ENCODE measurements at places on chromosomes 2 and 18. TPM values are rescaled to one million over a fixed set of nuclear protein-coding genes. Genes with fewer than 3 reads are reported as not detected.

- no peaks in the 10 kb centered on the region for H3K36me3 ChIP-seq
- no peaks in the 10 kb centered on the region for H3K27me3 ChIP-seq
- H3K27ac ChIP-seq: peak overlapping the region; percentile 64
Measured at GRCh38 chr2:200757399-200757798, 54.3 kb upstream of the BZW1 start.

DNA sequence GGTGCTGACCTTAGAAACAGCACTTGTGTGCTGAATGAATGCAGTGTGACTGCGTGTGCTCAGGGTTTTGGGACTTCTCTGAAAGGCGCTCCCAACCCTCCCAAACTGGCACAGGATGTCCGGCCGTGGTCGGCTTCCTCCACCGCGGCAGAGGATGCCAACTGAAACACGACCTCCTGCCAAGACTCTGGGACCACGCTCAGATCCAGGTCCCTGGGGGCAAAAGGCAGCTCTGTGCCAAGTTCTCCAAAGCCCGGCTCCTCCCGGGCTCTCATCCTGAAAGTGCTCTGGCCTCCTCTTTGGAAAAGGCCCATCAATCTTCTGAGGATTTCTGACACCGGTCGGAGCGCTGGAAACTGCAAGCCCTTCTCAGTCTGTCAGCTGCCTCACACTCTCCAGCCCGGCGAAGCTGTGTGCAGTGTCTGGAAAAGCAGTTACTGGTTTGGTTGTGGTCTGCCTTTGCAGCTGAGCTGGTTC is 32.3 kb upstream of the ZBTB7C start:
- DNase-seq: no peak
- peaks cover 3% of the 10 kb centered on the region for H3K27me3 ChIP-seq
- no peaks in the 10 kb centered on the region for H3K36me3 ChIP-seq
- H3K4me3 ChIP-seq: no peak overlapping the region

TMEM178A gene
- 3.8 TPM for polyA plus RNA-seq

- peak; percentile 82 for DNase-seq
- H3K36me3 ChIP-seq: no peaks in the 10 kb centered on the region
- H3K4me1 ChIP-seq: peaks cover 27% of the 10 kb centered on the region
- no peak overlapping the region for H3K4me3 ChIP-seq
Measured at GRCh38 chr2:9191041-9191481, 15.6 kb upstream of the ASAP2 start.

SULT1C2 gene
- polyA plus RNA-seq: 5.3 TPM

- no peak for DNase-seq
- H3K4me1 ChIP-seq: peaks cover 17% of the 10 kb centered on the region
- no peak overlapping the region for H3K4me3 ChIP-seq
- H3K27me3 ChIP-seq: no peaks in the 10 kb centered on the region
Measured at GRCh38 chr18:48866028-48866733, 84.6 kb downstream of the SMAD7 start.

DNA sequence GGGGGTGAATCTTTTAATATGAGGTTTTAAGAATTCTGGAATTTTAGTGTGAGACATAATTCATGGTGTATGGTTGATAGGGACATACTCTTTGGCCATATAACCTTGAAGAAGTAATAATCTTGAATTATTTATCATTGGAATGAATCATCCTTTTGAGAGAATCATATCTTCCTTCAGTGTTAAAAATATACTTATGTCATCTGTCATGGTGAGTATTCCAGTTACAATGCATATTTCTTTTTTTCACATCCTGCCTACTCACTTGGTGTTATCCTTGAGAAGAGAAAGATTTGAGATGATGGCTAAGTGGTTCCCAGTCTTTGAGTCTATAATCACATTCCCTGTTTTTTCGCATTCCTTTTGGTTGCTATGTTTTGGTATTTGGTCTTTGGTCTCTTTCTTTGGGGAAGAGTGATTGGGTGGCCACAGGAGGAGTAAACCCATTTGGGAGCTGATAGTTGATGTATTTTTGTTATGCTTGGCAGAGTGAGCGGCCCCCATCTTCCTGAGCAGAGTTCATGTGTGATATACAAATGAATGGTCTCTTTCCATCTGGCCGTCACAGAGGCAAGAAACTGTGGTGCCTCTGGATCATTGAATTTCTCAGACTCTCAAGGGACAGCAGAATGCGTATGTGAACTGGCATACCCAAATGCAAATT is 21.6 kb downstream of the ASAP2 start:
- DNase-seq: no peak
- peaks cover 54% of the 10 kb centered on the region for H3K4me1 ChIP-seq
- no peaks in the 10 kb centered on the region for H3K27me3 ChIP-seq
- H3K4me3 ChIP-seq: no peak overlapping the region
- H3K36me3 ChIP-seq: no peaks in the 10 kb centered on the region

DNA sequence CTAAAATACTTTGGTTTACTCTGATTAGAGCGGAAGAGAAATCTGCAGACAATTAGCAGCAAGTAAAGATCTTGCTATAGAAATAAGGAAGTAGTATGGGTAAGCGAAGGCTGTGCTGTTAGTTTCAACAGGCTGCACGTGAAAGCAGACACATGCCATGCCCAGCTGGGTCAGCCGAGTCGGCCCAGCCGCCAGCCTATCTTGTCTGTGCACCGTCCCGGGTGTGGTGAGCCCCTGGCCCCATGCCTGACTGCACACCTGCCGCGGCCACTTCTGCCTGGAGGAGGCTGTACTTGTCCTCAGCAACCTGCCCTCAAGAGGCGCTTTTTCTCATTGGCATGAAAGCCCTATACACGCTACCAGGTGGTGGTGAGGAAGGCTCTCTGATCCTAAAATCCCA is 185.5 kb downstream of the SEPTIN10 start:
- no peak overlapping the region for H3K4me3 ChIP-seq
- peaks cover 5% of the 10 kb centered on the region for H3K27me3 ChIP-seq
- H3K27ac ChIP-seq: no peak overlapping the region
- no peak for DNase-seq

GRCh38 chr2:241050624-241051577 is 51.2 kb downstream of the MTERF4 start:
- no peaks in the 10 kb centered on the region for H3K4me1 ChIP-seq
- no peak overlapping the region for H3K27ac ChIP-seq
- no peak for DNase-seq
- H3K4me3 ChIP-seq: no peak overlapping the region
- no peaks in the 10 kb centered on the region for H3K27me3 ChIP-seq

- H3K36me3 ChIP-seq: no peaks in the 10 kb centered on the region
- H3K4me1 ChIP-seq: peaks cover 42% of the 10 kb centered on the region
- H3K27ac ChIP-seq: no peak overlapping the region
- H3K27me3 ChIP-seq: no peaks in the 10 kb centered on the region
- no peak for DNase-seq
- no peak overlapping the region for H3K4me3 ChIP-seq
Measured at GRCh38 chr2:145764631-145765030, 1244.7 kb upstream of the ZEB2 start.

DYNAP gene
- polyA plus RNA-seq: not detected

- H3K36me3 ChIP-seq: 0 out of 2 replicates have a peak, but pooled peaks cover 3% of the 10 kb centered on the region
- no peak overlapping the region for H3K27ac ChIP-seq
- 0 out of 2 replicates have a peak, but pooled peaks cover 15% of the 10 kb centered on the region for H3K4me1 ChIP-seq
- H3K27me3 ChIP-seq: no peaks in the 10 kb centered on the region
- H3K4me3 ChIP-seq: no peak overlapping the region
Measured at GRCh38 chr2:174176898-174177297, 71.4 kb downstream of the OLA1 start.

GRCh38 chr2:225337183-225337582 is 62.3 kb upstream of the NYAP2 start:
- H3K4me1 ChIP-seq: no peaks in the 10 kb centered on the region
- H3K27ac ChIP-seq: no peak overlapping the region
- DNase-seq: no peak
- no peaks in the 10 kb centered on the region for H3K36me3 ChIP-seq

DNA sequence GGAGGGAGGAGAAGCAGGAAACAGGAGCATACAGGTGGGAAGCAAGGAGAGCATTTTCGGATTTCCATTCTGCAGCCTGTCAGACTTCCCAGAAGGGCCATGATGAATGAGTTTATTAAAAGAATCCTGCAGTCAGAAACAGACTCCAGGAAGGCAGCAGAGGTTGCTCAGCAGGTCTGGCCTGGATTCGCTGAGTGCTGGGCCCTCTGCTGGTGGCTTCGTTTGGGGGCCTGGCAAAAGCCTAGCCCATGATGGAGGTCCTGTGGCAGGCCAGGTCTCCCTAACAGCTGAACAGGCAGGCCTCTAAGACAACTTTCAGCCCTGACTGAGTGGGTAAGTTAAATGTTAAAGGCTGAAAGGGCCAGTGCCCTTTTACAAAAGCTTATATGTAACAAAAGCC is 108.2 kb upstream of the CAPN13 start:
- no peak overlapping the region for H3K4me3 ChIP-seq
- H3K27ac ChIP-seq: no peak overlapping the region
- H3K27me3 ChIP-seq: no peaks in the 10 kb centered on the region
- DNase-seq: peak; percentile 22

DNA sequence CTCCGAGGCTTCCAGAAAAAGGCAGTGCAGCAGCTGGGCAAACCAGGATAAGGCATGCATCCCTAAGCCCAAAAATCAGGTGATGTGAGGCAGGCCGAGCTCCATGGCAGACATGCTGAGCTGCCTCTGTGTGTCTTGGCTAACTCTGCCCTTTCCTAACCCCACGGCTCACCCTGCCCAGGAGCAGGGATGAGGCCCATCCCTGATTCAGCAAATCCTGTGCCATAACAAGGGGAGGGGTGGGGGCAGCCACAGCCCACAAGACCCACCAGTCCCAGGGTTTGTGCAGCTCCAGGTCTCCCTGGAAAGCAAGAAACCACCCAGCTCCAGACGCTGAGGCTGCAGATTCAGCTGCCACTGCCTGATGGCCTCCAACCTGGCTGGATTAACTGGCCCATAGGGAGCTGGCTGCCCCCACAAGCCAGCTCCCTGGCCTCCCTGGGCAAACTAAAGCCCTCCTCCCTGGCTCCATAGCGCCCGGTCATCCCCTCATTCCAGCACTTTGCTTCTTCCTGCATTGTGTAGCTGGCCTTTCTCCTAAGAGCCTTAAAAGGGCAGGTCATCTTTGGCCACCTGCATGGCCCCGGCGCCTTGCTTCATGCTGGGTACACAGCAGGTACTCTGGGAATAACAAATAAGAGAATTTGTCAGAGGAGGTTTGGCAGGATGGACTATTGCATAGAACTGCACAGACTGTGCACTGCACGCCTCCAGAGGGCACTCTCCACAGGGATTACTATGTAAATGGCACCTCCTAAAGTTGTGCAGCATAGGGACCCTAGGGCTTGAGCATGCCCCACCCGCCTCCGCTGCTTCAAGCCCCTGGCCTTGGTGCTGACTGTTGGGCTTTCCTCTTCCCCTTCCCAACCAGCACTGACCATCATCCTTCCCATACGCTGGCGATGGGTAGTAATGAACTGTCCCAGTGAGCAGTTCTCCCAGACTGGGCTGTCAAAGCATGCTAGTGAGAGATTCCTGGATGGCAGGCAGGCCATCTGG is 10.7 kb downstream of the STEAP3 start:
- H3K4me1 ChIP-seq: peaks cover 27% of the 10 kb centered on the region
- no peaks in the 10 kb centered on the region for H3K36me3 ChIP-seq
- no peak overlapping the region for H3K4me3 ChIP-seq
- H3K27me3 ChIP-seq: no peaks in the 10 kb centered on the region

- no peak overlapping the region for H3K27ac ChIP-seq
- H3K4me1 ChIP-seq: peaks cover 4% of the 10 kb centered on the region
- no peak for DNase-seq
- peaks cover 31% of the 10 kb centered on the region for H3K27me3 ChIP-seq
Measured at GRCh38 chr2:88248280-88248828, 78.2 kb downstream of the THNSL2 start.

ABCG8 gene
- polyA plus RNA-seq: 10.0 TPM

SLC8A1 gene
- polyA plus RNA-seq: not detected

ITGB6 gene
- polyA plus RNA-seq: not detected

DNA sequence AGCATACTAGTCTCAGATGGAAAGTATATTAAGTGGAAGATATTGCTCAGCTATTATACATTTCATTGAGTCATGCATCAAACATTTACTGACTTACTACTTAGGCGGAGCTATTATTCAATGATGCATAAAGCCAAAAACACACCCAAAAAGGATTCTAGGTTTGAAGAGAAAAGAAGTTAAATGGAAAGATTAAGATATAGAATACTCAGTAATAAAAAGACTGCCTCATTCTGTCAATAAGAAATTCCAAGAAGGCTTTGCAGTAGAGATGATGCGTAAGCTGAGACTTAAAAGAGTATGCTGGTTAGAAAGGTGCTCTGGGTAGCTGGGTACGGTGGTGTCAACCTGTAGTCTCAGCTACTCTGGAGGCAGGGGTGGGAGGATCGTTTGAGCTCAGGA is 27.6 kb downstream of the STK17B start:
- DNase-seq: no peak
- no peaks in the 10 kb centered on the region for H3K27me3 ChIP-seq
- H3K4me3 ChIP-seq: no peak overlapping the region
- H3K4me1 ChIP-seq: no peaks in the 10 kb centered on the region

DNA sequence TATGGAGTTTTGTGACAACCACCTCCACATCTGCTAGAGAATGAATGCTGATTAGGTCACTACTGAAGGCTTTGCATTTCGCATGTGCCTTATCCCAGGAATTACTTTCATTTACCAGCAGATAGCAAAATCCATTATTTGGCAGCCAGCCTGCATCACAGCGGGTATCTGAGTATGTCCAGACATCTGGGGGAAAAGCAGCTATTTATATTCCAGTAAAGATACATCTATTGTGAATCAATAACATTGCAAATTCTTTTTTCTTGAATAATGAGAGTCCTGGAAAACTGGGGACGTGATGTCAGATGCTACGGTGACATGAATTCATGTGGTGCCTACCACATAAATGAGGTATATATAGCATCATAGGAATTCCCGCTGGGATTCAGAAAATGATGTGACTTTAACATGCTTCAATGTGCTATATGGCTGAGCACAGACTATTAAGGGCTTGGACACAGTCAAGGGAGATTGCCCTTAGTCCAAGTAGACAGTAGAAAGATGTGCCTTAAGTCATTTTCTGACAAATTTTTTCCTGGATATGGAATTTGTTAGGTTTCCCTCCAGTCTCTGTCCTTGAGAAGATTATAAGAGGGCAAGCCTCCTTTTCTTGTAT is 84.2 kb upstream of the CD302 start:
- H3K36me3 ChIP-seq: no peaks in the 10 kb centered on the region
- no peak overlapping the region for H3K4me3 ChIP-seq
- H3K4me1 ChIP-seq: no peaks in the 10 kb centered on the region
- no peak for DNase-seq
- H3K27ac ChIP-seq: no peak overlapping the region

DNA sequence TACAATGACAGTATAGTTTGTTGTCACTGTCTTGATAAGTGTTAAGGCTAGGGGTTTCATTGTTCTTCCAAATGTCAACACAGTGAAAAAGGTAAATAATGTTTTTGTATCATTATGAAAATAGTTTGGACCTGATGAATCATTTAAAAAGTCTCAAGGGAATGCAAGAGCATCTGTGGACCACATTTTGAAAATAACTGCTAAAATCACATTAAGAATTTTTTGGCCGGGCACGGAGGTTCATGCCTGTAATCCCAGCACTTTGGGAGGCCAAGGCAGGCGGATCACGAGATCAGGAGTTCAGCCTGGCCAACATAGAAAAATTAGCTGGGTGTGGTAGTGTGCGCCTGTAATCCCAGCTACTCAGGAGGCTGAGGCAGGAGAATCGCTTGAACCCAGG is 10.3 kb downstream of the SCN1A start:
- H3K27ac ChIP-seq: no peak overlapping the region
- no peaks in the 10 kb centered on the region for H3K36me3 ChIP-seq
- H3K4me1 ChIP-seq: peaks cover 13% of the 10 kb centered on the region
- H3K27me3 ChIP-seq: no peaks in the 10 kb centered on the region
- H3K4me3 ChIP-seq: no peak overlapping the region

- peaks cover 2% of the 10 kb centered on the region for H3K36me3 ChIP-seq
- H3K27ac ChIP-seq: no peak overlapping the region
- H3K27me3 ChIP-seq: no peaks in the 10 kb centered on the region
- DNase-seq: no peak
Measured at GRCh38 chr2:39405364-39405763, 31.7 kb downstream of the MAP4K3 start.
